ENCODE measurements at places on chromosomes 1 and 21. TPM values are rescaled to one million over a fixed set of nuclear protein-coding genes. Genes with fewer than 3 reads are reported as not detected.

IFI44L gene
- total RNA-seq: 0.64 TPM

PEAR1 gene
- 11.3 TPM for total RNA-seq

- no peak for DNase-seq
Observed at GRCh38 chr1:205049479-205049878, 6.5 kb downstream of the CNTN2 start.

S1PR1 gene
- 12.9 TPM for total RNA-seq

S100A7A gene
- total RNA-seq: not detected

SNAPIN gene
- total RNA-seq: 66.1 TPM

GRCh38 chr1:5444396-5444795, 547.8 kb downstream of the NPHP4 start:
- DNase-seq: no peak

DNA sequence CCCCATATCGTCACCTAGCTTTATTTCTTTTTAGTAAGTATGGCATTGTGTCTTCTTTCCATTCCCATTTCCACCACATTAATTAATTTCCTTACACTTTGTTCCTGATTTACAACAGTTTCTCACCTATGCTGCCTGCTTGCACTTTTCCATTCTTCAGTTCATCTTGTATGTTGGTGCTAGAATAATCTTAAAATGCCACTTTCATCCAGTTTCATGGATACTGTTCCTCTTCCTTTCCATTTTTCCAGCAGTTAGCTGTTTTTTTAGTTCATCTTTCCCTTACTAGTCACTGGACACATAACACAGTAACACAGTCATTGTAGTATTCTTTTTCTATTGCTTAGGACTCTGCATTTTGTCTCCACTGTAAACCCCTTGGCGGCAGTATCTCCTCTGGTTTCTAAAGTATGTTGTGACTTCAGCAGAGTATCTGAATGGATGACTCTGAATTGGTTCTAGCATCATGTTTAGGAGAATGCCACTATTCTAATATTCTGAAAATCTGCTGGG, 2.1 kb downstream of the CDC7 start:
- DNase-seq: no peak

DNA sequence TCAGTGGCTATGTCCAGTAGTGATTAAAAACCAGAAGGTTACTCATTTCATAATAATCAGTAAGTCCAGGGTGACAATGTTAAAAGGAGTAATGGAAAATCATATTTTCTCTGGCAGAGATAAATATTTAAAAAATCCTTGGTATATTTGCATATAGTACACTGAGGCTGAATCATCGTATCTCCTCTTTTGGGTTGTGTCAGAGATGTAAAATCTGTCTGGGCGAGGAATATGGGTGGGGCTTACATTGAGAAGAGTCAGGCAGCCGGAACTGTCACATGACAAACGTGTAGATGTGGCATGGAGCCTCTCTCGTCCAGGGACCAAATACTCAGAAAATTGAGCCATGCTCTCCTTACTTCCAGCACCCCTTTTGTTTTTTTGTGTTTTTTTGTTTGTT, 120.9 kb downstream of the FMN2 start:
- DNase-seq: no peak

SPRR1A gene
- not detected for total RNA-seq

- DNase-seq: no peak
Observed at GRCh38 chr1:228935855-228936727, 200.8 kb downstream of the RHOU start.

CASQ2 gene
- not detected for total RNA-seq

FMO2 gene
- 1.7 TPM for total RNA-seq

SMPDL3B gene
- not detected for total RNA-seq

SPATA1 gene
- 0.97 TPM for total RNA-seq

GRCh38 chr1:168321945-168322344, 41.3 kb downstream of the TBX19 start:
- peak; percentile 42 for DNase-seq

GRCh38 chr1:93275634-93276295, 69.9 kb upstream of the DR1 start:
- no peak for DNase-seq

DNA sequence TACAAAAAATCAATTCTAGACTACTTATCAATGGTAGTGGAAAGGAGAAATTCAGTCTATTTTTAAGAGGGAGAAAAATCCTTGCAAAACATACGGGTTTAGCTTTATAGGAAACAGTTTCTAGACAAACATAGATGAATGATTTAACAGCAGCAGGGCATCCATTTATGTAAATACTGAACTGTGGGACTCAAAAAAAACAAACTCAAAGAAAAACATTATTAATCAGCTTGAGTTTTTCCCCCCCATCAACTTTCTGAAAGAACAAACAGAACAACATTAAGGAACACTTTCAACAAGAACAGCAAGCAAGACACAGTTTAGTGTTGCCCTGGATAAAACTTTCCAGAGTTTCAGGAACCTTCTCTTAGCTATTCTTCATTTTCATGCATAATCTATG, 147.3 kb upstream of the KCNK2 start:
- no peak for DNase-seq

DNA sequence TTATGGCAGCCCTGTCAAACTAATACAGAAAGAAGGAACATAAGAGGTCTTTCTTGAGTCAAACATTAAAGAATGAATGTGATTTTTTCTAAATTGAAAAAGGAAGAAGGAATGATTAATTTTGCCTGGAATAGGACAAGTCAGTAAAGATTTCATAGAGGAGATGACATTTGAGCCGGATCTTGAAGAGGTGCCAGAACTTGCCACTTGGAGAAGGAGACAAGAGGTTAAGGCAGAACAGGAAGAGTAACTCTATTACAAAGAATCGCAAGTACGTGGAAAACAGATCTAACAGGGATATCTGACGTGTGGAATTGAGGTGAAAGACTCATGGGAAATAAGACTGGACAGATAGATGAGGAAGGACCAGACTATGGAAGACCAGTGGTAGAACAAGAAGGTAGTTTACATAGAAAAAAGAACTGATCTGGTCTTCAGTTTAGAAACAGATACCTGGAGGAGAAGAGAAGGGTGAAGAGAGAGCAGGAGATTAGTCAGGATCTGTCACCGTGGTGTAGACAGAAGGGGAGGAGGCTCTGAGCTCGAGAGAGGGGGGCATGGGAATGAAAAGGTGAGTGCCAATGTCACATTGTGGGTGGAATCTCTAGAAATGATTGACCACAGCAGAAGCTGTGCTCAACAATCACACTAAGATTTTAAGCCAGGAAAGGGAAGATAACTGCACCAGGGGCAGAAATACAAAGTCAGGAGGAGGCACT, 32.5 kb downstream of the RHOU start:
- no peak for DNase-seq

UCK2 gene
- total RNA-seq: 97.6 TPM

DNA sequence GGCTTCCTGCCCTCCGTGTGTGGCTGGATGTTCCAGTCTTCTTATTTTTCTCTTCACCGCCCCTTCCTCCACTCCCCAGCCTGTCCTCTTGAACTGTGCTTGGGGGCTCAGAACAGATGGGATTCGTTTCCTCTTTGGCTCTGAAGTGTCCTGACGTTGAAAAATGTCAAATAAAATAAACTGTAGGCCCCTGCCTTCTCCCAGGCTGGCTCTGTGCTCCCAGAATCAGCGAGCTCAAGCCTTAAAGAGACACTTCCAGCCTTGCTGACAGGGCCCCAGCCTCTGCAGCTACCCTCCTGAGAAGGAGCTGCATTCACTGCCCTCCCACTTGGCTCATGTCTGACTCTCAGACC, 104.2 kb upstream of the IPO9 start:
- peak; percentile 78 for DNase-seq

- DNase-seq: no peak
Observed at GRCh38 chr1:183739082-183739481, 65.8 kb upstream of the RGL1 start.

IVL gene
- total RNA-seq: not detected

DNA sequence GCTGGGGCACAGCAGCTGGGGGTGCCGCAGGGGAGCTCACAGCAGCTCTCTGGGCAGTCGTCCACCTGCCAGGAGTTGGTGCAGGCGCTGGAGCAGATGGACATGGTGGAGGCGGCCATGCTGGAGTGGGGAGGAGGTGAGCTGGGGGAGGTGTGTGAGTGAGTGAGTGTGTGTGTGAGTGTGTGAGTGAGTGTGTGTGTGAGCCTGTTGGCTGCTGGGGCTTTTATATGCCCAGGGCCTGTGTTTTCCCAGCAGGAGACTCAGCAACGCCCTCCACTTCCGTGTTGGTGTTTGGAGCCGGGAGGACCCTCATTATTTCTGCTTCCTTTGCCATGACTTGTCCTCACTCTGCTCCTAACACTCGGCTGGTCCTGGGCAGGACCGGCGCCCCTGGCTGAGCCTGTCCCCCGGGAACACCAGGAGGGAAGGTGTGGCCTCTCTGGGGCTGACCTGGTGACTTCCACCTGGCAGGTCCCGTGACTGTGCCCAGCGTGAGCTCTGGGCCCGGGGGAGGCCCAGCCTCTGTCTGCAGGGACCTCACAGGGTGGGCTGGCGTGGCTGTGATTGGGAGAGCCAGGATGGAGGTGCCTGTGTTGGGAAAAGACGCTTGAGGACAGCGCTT, at the start of gene KRTAP10-2:
Gene KRTAP10-2, minus strand, starts transcription at position 166 of the 622 bp plus-strand sequence. Its CDS starts 47 bp downstream, at position 119.
- DNase-seq: no peak

LYPD8 gene
- under 0.01 TPM for total RNA-seq

DNA sequence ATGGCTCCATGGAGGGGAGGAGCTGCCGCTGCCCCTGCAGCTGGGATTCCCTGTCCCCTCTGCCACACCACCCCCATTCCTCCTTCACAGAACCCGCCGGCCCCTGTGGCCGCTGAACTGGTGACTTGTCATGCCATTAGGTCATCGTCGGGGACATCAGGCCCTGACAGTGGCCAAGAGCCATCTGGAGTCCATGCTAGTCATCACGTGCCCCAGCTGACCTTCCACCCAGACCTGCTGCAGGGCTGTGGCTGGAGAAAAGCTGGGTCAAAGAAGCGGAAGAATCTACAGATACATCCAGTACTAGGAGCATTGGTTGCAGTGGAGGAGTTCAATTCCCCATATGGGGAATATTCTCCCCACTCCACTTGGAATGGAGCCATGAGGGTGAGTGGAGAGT, 78.1 kb downstream of the KCNJ15 start:
- DNase-seq: no peak

LRRC7 gene
- total RNA-seq: 0.32 TPM
